Hepatic stellate cell (primary cell): ENCODE measurements at places on chromosomes 7 and 10.

GRCh38 chr10:76149602-76150138 is 718.2 kb downstream of the LRMDA start:
- no peak for DNase-seq

GRCh38 chr10:86267286-86268195 is 99.1 kb downstream of the GRID1 start:
- DNase-seq, result no peak

GRCh38 chr7:100793806-100794660 is 33.3 kb downstream of the EPHB4 start:
- no peak for DNase-seq

DNA sequence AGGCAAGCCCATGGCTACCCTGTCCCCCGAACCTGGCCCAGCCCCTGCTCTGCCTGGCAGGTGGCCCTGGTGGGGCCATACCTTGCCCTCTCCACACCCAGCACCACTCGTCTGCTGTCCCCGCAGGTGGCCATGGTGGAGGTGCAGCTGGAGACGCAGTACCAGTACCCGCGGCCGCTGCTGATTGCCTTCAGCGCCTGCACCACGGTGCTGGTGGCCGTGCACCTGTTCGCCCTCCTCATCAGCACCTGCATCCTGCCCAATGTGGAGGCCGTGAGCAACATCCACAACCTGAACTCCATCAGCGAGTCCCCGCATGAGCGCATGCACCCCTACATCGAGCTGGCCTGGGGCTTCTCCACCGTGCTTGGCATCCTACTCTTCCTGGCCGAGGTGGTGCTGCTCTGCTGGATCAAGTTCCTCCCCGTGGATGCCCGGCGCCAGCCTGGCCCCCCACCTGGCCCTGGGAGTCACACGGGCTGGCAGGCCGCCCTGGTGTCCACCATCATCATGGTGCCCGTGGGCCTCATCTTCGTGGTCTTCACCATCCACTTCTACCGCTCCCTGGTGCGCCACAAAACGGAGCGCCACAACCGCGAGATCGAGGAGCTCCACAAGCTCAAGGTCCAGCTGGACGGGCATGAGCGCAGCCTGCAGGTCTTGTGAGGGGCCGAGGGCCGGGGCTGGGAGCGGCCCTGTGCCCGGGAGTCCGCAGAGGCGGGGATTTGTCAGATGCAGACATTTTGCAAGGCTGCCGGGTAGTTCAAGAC is 13.2 kb downstream of the ORAI2 start:
- DNase-seq, result no peak

DNA sequence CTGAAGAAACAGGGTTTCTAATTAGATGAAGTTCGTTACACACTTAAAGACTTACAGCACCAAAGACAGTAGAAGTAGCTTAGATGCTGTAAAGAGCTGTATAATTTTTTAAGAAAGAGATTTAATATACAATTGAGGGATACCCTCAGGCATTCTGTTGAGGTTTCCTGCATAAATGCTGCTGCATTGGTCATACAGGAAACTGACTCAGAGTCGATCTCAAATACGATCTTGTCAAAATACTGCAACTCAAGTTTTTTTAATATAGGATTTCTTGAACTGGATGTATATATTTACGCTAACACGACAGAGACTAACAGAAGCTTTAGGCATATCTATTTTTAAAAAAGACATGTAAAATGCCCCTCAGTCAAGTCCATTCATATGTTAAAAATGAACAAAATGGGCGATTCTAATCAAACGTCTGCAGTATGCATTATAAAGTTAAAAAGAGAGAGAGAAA is 2.4 kb upstream of the ARID5B start:
- peak; percentile 62 for DNase-seq

GRCh38 chr7:105389088-105389650 is 448 bp upstream of the SRPK2 start:
- peak; percentile 80 for DNase-seq

GRCh38 chr7:39527951-39528350 is 38.3 kb upstream of the YAE1 start:
- no peak for DNase-seq

DNA sequence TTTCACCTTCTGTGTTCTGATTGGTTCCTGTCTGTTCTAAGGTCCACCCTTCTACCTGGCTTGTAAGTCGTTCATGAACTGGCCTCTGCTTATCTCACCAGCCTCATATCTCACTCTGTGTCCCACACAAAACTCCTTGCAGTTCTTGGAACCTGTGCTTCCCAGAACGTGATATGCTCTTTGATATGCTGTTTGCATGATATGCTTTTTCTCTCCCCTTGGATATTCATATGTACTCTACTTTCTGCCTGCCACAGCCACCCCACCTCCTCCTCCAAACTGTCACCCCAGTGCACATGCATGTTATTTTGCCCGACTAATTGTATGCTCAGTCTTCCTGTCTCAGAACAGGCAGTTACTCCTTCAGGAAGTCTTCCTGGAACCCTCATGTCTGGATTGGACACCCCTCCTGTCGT is 1.9 kb upstream of the ITPRIP start:
- no peak for DNase-seq

GRCh38 chr7:83468251-83468739 is 180.6 kb downstream of the SEMA3E start:
- DNase-seq, result peak; percentile 73
